Chondrocyte (in vitro differentiated cells): ENCODE measurements at places on chromosomes 6 and 20.

- no peak for DNase-seq
- H3K4me3 ChIP-seq: no peak overlapping the region
- H3K27ac ChIP-seq: no peak overlapping the region
- no peaks in the 10 kb centered on the region for H3K27me3 ChIP-seq
- peaks cover 3% of the 10 kb centered on the region for H3K36me3 ChIP-seq
These were observed 340.6 kb upstream of the SASH1 start for GRCh38 chr6:148001844-148002642.

DNA sequence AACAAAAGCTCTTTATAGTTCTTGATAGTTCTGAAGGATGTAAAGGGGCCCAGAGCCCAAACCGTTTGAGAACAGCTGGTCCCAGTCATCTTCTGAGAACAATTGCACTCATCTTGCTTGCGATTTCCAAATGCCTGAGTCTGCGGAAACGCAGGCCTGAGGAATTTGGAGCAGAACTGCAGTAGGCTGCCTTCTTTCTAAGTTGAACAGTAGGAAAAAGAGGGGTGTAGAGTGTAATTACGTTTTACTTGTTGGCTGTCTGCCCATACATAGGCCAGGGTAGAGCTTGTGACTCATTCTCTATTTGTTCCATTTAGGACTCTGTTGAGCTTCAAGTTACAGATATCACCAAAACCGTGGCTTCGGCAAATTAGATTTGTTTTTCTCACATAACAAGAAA is 42.0 kb upstream of the KIF16B start:
- no peak for DNase-seq
- H3K27ac ChIP-seq: no peak overlapping the region
- H3K27me3 ChIP-seq: peaks cover 2% of the 10 kb centered on the region
- H3K36me3 ChIP-seq: peaks cover 2% of the 10 kb centered on the region
- no peak overlapping the region for H3K4me3 ChIP-seq
- peaks cover 7% of the 10 kb centered on the region for H3K4me1 ChIP-seq

GRCh38 chr20:60135276-60135675 is 177.1 kb downstream of the CDH26 start:
- no peaks in the 10 kb centered on the region for H3K27me3 ChIP-seq
- no peak for DNase-seq
- no peak overlapping the region for H3K4me3 ChIP-seq
- no peak overlapping the region for H3K27ac ChIP-seq
- no peaks in the 10 kb centered on the region for H3K36me3 ChIP-seq

- H3K4me3 ChIP-seq: no peak overlapping the region
- DNase-seq: no peak
- H3K4me1 ChIP-seq: no peaks in the 10 kb centered on the region
- H3K36me3 ChIP-seq: peaks cover 5% of the 10 kb centered on the region
These were observed 128.6 kb upstream of the BACH2 start for GRCh38 chr6:90425161-90425641.
